ENCODE measurements at places on chromosomes 4 and X.

- DNase-seq, result peak; percentile 67
Observed at GRCh38 chr4:17636696-17637622, 22.5 kb downstream of the MED28 start.

GRCh38 chr4:101192244-101192643 is 155.1 kb downstream of the PPP3CA start:
- DNase-seq, result no peak

GRCh38 chr4:143282211-143282707 is 54.4 kb upstream of the GAB1 start:
- peak; percentile 24 for DNase-seq

DNA sequence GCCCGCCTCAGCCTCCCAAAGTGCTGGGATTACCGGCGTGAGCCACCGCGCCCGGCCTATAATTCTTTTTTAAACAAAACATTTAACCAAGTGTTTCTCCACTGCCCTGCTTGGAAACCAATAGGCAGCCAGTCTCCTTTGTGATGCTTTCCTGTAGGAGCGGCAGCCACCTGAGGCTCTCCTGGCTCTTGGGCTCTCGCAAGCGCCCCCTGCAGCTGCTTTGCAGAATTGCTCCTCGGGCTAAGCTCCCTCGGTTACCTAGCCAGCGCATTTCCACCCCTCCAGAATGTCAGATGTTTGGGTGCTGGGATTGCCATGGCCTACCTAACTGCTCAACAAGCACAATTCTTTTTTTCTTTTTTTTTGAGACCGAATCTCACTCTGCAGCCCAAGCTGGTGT is 7.7 kb downstream of the S100P start:
- no peak for DNase-seq

DNA sequence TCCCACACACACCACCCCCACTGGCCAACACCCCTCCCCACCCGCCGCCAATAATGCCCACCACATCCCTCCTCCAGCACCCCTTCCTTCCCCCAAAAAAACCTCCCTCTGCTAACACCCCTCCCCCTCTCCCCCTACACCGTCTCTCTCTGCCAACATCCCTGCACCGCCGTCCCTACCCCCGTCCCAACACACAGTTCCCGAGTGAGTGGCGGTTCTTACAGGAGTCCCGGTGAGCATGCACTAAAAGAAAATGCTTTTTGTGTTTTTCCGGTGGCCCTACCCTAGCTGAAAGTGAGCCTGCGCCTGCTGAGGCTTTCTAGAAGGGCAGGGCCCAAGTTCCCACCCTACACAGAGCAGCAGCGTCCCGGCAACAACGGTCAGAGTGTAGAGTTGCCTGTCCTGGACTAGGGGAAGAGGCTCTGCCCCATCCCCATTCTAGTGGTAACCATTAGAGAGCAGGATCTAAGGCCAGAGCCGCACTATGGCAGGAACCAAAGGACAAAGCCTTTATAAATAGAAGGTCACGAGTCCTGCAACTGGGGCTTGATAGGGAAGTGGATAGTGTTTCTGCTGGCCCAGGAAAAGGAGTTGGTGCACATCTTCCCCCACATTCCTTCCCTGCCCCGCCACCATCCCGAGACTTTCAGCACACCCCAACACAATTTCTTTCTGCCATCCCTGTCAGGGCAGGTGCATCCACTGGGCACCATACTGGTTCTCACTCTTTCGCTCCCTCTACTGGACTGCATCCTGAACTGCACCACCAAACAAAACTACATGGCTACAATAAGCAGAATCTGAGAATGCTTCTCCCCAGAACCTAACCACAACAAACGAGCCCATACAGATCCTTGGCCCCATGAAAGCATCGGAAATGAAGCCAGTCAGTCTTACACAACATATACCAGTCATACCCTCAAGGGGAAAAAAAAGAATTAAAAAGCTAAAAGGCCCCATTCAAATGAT is 78.1 kb upstream of the PAGE3 start:
- DNase-seq, result no peak

DNA sequence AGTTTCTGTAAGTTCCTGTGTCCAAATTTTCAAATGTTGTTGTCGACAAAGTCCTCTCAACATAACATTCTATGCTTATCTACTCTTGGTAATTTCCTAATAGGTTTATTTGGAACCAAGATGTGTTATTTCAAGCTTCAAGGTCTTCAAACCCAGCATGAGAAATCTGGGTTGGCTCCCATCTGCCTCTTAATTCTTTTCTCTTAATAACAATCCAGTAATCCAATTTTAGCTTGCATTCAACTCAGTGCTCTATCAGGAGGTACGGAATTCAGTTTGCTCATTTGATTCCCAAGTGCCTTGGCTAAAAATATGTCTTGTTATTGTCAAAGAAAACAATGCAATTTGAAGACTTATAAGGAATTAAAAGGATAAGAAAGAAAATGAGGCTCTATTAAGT is 235.5 kb upstream of the MID1 start:
- DNase-seq, result no peak

- DNase-seq, result no peak
Observed at GRCh38 chr4:113349430-113349829, 300.0 kb downstream of the ANK2 start.

GRCh38 chr4:79489506-79489905 is 81.5 kb upstream of the GK2 start:
- no peak for DNase-seq

- no peak for DNase-seq
Observed at GRCh38 chrX:45660477-45660876, 459.8 kb upstream of the DIPK2B start.

- no peak for DNase-seq
Observed at GRCh38 chr4:6267573-6267972, 2.1 kb upstream of the WFS1 start.

- DNase-seq, result peak; percentile 64
Observed at GRCh38 chr4:54433686-54434085, 204.6 kb downstream of the PDGFRA start.

DNA sequence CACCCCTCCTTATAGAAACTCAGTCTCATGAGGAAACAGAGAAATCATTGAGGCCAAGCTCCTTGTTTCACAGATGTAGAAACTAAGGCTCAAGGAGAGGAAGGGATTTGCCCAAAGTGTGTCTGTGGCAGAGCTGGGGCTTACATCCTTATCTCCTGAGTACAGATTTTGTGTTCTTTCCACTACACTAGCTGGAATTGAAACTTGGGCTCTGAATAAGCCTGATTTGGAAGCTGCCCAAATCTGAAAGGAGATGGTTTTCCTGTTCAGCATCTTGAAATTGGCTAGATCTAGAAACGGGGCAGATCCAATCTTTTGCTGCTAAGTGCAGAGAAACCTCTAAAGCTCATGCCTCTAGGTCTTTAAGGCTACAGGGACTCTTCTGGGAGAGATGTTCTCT is 24.3 kb downstream of the AWAT2 start:
- peak; percentile 22 for DNase-seq

- DNase-seq, result no peak
Observed at GRCh38 chrX:43953218-43953617, 20.0 kb downstream of the NDP start.

DNA sequence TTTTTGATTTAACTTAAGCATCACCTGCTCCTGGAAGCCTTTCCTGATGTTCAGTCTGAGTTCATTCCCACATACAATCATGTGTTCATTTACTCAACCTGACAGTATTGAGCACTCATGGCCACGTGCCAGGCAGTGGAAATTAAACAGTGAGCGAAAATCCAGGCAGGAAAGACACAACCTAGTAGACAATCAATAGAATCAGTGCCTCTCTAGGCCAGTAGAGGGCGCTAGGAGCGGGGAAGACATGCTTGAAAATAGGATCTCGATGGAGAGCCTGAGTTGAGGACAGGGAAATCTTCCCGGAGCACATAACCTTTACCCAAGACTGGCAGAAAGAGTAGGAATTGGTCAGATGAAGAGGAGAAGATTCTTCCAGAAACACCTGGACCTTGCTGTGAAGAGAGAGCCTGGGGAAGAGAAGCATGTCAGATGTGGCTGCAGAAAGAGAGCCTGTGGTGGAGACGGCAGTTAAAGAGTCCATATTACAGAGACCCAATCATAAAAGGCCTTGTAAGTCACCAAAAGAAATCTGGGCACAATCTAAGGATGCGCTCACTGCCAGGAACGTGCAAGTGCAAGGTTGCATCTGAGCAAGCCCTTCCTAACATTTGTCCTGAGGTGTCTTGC is 103.5 kb downstream of the LDB2 start:
- peak; percentile 30 for DNase-seq

- no peak for DNase-seq
Observed at GRCh38 chr4:23746027-23746426, 143.8 kb downstream of the PPARGC1A start.

DNA sequence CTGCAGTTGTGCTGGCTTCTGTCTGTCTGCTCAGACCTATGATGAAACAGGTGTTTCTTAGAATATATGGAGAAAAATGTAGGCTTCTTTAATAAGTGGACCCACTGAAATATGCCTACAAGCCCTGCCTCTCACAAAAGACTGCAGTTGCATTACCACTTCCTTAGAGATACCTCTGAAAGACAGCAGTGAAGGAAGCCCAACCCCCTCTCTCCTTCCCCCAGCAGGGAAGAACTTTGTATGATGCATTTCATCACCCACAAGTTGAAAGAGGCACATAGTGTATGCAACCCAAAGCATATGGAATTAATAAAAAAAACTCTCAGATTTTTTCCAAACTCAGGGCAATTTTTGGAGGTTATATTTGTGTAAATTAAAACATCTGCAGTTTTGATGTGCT is 916.7 kb downstream of the TECRL start:
- DNase-seq, result no peak

DNA sequence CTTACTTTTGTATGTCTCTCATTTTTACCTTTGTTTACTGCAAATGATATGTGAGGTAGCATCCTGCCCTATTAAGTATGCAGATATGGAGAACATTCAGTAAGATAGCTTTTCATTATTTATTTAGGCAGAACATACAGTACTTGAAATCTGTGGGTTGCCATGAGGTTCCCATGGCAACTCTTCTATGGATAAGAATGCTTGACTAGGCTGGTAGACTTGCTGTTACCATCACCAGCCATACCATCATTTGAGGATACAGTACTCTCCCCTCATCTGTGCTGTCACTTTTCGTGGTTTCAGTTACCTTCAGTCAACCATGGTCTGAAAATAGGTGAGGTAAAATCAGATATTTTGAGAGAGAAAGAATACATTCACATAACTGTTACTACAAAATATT is 56.7 kb downstream of the NAF1 start:
- DNase-seq, result no peak

DNA sequence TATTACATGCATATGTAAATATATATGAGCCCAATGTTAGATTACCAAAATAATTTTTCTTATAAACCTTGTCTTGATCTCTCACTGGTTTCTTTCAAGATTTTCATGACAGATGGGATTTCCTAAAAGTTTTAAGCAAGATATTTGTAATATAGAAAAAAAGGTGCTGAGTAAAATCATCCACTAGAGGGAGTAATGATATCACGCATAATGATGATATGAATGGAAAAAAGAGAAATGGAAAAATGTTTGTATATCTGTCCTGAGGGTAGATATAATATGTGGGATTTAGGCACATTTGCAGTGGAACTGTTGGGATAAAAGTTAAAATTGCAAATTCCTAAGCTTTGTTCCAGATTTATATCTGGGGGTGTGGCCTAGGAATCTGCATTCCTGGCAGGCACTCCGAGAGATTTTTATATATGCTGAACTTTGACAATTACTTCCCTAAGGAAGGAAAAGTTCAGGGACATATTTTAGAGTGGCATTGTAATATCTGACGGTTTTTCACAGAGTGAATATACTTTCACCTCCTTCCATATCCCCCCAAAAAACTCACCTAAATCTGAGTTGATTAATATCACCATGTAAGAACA is 60.5 kb downstream of the TMA16 start:
- DNase-seq, result no peak

DNA sequence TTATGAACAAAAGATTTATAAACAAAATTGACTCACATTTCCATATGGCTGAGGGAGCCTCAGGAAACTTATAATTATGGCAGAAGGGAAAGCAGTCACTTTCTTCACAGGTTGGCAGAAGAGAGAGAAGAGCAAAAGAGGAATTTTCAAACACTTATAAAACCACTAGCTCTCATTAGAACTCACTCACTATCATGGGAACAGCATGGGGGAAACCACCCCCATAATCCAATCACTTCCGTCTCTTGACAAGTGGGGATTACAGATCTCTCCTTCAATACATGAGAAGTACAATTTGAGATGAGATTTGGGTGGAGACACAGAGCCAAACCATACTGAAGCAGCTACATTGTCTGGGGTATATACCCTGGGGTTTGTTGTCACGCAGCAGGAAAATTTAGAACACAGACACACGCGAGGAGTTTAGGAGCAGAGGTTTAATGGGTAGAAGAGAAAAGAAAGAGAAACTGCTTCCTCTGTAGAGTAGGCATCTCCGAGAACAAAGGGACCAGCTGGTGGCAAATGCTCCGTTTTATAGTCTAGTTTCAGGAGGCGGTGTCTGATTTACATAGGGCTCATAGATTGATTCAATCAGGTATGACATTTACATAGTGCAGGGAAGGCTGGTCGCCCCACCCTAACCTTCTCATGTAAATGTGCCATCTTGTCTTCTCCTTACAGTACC is 2277.7 kb upstream of the AGA start:
- DNase-seq, result no peak

GRCh38 chr4:92451782-92452181 is 148.0 kb downstream of the GRID2 start:
- DNase-seq, result no peak

GRCh38 chr4:163592212-163592611 is 97.7 kb downstream of the TMA16 start:
- DNase-seq, result no peak

DNA sequence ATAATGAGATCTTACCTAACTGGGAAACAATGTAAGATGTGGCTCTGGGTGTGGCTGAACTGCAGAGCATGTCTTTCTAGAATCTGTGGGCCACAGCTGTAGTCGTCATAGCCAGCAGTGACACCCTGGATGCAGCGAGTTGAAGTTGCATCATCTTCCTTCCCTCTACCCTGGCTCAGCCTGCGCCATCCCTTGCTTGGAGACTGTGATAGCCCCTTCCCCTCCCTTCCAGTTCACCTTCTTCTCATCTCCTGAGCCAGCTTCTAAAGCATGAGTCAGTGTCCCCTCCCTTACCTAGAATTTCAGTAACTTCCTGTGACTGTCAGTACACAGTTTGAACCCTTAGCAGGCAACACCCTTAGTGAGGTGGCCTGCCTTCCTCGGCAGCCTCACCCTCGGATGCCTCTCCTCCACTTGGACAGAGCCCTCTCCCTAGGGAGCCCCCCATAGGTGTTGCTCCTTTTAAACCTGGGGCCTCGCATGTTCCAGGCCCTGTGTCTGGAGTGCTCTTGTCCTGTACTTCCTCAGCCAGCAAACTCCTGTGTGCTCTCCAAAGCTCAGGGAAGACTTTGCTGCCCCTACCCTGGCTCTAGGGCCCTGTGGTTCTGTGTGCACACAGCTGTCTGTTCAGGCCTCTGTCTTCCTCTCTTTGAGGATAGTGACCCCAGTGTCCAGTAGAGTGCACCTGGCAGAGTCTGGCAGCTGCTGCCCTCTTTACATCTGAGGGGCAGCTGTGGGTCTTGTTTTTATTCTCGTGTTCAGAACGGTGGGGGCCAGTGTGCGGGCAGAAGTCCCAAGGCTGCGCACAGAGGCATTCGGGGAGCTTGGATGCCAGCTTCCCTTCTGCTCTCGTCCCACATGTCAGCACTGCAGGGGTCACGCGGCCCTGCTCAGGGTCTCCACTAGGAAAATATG is 43.7 kb upstream of the TADA2B start:
- no peak for DNase-seq

- no peak for DNase-seq
Observed at GRCh38 chrX:129540722-129541184, 694 bp downstream of the OCRL start.

- DNase-seq, result peak; percentile 41
Observed at GRCh38 chrX:47191331-47191730, 2.3 kb upstream of the UBA1 start.

- peak; percentile 36 for DNase-seq
Observed at GRCh38 chrX:137031517-137032340, 2.1 kb downstream of the GPR101 start.
